Testis (tissue), 5 donors: ENCODE measurements at places on chromosomes 6 and 20. TPM values are rescaled to one million over a fixed set of nuclear protein-coding genes. Genes with fewer than 3 reads are reported as not detected.

The HLA-DQB1 gene
- 0.08 TPM for total RNA-seq

The BCAS1 gene
- total RNA-seq = 2.4 TPM

The NR2E1 gene
- 0.12 TPM for total RNA-seq

The BAK1 gene
- total RNA-seq = 14.8 TPM

The OXT gene
- total RNA-seq = 6.7 TPM

The PLCB1 gene
- 9.8 TPM for total RNA-seq

The DZANK1 gene
- 12.1 TPM for total RNA-seq

DNA sequence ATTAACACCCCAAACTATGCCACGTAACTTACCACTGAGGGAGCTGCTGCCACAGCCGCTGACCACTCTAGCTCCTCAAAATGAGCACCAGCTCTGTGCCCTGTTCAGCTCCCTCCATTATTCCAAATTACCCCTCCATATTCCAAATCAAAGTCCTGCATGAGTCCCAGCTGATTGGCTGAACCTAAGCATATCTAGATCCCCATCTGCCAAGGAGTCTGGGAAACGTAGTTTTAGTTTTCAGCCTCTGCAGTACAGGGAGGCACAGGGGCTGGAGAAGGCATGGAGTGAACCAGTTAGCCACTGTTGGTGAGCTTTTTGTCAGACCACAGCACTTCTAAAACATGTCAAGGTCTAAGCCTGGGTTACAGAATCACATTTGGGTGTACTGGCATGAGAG, 15.9 kb downstream of the UNC5CL start:
- DNase-seq = no peak

- no peak for DNase-seq
Observed at GRCh38 chr6:89974834-89975233, 80.6 kb downstream of the GJA10 start.

DNA sequence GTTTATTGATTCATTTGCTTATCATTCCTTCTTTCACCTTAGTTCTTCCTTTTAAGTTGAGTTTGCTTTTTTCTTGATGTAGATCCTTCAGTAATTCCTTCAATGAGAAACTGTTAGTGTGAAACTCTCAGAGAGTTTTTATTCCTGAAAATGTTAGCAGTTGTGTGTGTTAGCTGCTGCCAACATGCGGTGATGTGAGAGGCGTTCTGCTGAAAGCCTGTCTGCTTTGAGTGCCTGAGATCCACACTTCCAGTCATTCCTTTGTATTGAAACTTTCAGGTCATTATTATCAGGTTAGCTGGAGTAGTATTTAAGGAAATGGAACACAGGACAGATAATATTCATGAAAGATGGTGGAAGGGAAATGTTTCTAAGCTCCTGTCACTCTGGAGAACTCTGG, 70.0 kb upstream of the SUPT3H start:
- DNase-seq = no peak

DNA sequence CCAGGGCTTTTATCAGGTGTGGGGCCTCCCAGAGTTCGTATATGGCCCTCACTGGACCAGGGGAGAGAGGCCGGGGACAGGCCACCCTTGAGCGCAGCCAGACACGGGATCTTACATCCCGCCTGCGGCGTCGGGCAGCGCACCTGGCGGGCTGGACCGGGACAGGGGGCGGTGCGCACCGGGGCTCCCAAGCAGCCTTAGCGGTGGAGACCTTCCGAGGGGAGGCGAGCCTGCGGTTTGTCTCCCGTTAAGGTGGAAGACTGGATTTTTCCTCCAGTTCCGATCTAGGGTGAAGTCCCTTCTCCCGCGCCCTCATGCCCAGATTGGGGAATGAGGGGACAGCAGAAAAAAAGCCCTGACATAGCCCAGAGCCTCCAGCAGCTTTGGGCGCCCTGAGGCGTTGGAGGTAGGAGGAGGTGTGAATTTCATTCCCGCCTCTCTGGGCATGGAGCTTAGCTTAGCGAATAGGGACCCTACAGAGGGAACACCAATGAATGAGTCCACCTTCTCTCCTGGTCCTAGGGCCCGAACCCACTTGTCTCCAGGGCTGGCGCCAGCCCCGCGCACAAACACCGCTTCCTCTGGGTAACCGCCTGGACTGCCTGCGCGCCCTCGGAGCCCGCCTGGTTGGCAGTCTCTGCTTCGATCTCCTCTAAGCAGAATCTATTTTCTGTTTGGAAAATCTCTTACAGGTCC, 6.7 kb upstream of the LAMP5 start:
- no peak for DNase-seq

DNA sequence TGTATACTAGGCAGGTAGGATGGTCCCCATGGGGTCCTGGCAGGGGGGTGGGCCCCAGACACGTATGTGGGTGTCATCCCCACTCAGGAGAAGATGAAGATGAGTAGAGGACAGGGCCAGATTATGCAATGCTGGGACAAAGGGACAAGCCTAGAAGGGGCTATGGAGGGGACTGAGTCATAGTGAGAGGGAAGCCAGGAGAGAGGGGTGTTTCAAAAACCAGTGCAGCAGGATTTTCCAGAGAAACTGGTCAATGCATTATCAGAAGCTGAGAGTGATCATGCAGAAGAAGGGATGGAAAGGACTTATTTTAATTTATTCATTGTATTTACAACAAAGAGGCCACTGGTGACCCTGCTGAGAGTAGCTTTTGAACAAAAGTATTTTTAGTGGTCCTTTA, 74.0 kb downstream of the PPP1R3G start:
- DNase-seq = no peak

GRCh38 chr6:166106076-166106686, 61.5 kb downstream of the TBXT start:
- DNase-seq = peak; percentile 87

- DNase-seq = no peak
Observed at GRCh38 chr20:20207872-20208271, 155.5 kb downstream of the CFAP61 start.

DNA sequence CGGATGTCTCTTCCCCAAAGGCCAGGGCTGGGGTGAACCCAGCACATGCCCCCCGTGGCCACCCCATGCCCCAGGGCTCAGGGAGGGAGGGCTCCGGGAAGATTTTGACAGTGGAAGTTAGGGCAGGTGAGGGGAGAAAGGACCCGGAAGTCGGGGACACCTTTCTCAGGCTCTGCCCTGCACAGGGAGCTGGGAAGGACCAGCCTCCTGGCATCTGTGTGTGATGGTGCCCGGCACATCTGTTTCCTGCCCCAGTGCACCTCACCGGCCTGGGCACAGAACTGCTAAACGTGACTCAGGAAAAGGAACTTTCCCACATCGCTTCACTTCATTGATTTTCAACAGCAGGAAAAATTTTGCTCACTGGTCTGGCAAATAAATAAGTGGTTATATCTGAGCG, 141.1 kb upstream of the AFDN start:
- no peak for DNase-seq

DNA sequence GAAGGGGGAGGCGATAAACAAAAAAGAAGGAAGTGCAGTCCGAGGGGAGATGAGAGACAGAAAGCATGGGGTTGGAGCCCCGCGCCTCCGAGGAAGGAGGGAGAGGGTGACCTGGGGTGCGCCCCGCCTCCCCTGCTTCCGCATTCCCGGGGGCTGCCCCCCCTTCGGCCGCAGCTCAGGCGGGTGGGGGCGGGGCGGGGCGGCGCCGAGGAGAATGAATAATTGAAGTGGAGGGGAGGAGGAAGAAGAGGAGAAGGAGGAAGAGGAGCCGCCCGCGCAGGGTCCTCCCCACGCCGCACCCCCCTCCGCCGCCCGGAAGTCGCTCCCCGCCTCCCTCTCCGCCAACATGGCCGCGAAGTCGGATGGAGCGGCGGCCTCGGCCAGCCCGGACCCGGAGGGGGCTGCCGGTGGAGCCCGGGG, at the start of gene XKR7:
Gene XKR7, plus strand, starts transcription at position 322 of the 420 bp plus-strand sequence. Its CDS starts 25 bp downstream, at position 347.
- no peak for DNase-seq

- no peak for DNase-seq
Observed at GRCh38 chr6:151629791-151630190, 136.0 kb downstream of the CCDC170 start.

GRCh38 chr6:17519120-17519519, 81.0 kb upstream of the FAM8A1 start:
- no peak for DNase-seq

GRCh38 chr20:58605292-58606065, 45.6 kb upstream of the STX16 start:
- DNase-seq = no peak

GRCh38 chr6:42929821-42930360, 611 bp downstream of the CNPY3 start:
- no peak for DNase-seq

GRCh38 chr6:154613137-154613676, 102.7 kb upstream of the CNKSR3 start:
- no peak for DNase-seq

- DNase-seq = peak; percentile 54
Observed at GRCh38 chr6:146785001-146785585, 186.3 kb downstream of the ADGB start.

DNA sequence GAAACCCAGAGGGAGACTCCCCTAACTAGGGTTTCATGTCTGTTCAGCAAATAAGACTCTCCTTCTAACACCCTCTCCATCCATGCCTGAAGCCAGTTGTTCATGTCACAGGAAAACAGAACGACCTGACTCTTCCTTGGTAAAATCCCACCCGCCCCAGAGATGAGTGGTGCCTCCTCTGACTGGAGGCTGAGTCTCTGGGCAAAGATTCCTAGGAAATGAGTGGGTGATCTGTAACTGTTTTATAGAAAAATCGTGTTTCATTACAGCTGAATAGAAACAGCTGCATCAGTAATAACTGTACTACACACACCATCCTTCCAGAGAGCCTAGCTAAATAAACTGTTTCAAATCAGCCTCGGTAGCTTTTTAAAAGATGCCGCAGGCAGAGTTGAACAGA, 37.4 kb upstream of the MRPS10 start:
- no peak for DNase-seq

DNA sequence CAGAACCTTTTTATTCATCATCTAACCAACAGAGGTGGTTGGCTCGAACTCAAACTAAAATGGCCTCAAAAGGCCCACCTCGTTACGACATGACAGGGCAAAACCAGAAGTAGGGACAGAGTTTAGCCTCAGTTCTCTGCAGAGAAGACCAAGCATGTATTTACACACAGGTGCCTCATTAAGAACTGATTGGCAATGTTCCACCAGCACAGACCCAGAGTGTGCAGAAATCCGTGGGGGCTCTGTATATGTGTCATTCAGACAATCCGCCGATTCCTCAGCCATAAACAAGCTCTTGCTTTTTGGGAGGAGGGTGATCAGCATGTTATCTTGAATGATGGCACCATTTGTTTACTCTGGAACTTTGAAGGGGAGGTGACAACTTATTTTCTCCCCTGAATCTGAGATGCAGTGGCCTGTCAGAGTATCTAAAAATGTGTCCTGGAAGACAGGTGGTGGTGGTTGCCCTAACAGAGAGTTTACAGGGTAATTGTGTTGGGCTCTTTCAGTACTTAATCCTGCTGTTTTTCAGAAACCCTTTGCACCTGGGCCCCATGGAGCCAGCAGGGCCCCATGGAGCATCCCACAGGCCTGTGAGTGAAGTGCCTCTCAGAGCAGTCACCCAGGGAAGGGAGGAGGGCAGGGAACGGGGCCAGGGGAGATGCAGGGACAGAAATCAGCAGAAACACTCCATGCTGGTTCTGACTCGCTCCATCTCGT, 29.1 kb upstream of the C20orf203 start:
- no peak for DNase-seq

- DNase-seq = no peak
Observed at GRCh38 chr6:137353842-137354397, 134.7 kb upstream of the IFNGR1 start.
